Esophagus mucosa (tissue), 1 donor: ENCODE measurements at places on chromosomes 1 and 21.

DNA sequence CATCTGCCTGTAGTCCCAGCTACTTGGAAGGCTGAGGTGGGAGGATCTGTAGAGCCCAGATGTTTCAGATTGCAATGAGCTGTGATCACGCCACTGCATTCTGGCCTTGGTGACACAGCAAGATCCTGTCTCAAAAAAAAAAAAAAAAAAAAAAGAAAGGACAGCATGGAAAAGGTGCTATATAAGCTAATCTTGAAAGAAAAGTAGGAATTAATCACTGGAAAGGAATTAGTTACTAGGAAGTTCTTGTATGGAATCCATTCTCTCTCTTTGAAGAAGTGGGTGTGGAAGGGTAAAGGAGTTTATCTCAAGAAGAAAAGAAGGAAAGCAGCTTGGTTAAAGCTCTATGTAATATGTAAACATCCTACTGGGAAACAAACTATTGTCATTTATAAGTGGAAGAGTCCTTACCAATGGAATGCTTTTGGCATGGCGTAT is 339.2 kb downstream of the DPYD start:
- no peak for ATAC-seq

DNA sequence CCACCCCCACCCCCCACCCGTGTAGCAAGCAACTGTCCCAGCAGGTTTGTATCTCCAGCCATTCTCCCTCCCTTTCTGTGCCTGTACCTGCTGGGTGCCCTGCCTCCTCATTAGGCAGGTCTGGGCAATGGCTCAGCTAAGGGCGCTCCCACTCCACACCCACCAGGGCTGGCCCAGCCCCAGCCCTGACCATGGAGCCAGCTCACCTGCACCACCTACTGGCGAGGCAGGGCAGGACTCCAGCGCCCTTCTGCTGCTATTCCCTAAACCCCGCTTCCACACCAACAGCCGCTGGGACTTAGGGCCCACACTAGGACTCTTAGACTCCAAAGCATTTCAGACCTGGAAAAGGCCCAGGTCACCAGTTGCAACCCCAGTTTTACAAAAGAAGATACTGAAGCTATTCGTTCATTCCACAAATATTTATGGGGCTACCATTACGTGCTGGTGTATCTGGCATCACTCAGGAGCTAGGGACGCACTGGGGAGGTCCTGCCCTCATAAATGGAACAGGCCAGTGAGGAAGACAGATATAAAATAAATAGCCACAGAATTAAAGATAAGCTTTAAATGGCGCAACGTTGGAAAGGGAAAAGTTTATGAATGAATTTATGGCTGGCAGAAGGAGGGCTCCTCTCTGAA is 24.0 kb downstream of the PGLYRP3 start:
- ATAC-seq: peak; percentile 82

DNA sequence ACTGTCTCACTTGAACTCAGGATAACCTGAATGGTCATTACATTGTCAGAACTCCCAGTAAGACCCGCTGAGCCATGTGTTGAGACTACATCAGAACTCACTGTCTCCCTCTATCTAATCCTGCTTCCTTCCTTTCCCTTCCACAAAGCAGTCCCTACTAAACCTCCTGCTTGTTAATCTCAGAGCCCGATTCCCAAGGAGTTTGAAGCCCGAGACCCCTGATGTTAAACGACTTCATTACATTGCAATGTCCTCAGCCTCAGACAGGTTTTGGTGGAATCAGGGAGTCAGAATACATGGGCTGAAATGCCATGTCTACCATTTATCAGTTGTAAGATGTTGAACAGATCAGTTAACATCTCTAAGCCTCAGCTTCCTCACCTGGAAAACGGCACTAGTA is 682.4 kb downstream of the ADGRL2 start:
- no peak for ATAC-seq

GRCh38 chr1:232149287-232150201 is 480.4 kb downstream of the SIPA1L2 start:
- ATAC-seq: peak; percentile 48

DNA sequence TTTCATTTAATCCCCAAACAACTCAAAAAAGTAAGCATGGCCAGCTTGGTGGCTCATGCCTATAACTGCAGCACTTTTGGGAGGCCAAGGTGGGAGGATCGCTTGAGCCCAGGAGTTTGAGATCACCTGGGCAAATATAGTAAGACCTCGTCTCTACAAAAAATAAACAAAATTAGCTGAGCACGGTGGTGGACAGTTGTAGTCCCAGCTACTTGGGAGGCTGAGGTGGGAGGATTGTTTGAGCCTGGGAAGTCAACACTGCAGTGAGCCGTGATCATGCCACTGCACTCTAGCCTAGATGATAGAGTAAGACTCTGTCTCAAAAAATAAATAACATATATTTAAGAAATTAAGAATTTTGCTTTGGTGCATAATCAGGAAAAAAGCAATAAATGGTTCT is 6.1 kb upstream of the AKR1A1 start:
- no peak for ATAC-seq
